ENCODE measurements at places on chromosomes 2 and 18.

- no peaks in the 10 kb centered on the region for H3K4me1 ChIP-seq
- no peaks in the 10 kb centered on the region for H3K36me3 ChIP-seq
- H3K4me3 ChIP-seq: no peak overlapping the region
- no peak overlapping the region for H3K27ac ChIP-seq
- no peaks in the 10 kb centered on the region for H3K27me3 ChIP-seq
- DNase-seq: no peak
Measured at GRCh38 chr18:65093346-65093745, 657.5 kb upstream of the CDH7 start.

GRCh38 chr2:29742656-29743055, 178.7 kb downstream of the ALK start:
- H3K36me3 ChIP-seq: no peaks in the 10 kb centered on the region
- DNase-seq: no peak
- no peak overlapping the region for H3K4me3 ChIP-seq
- H3K4me1 ChIP-seq: no peaks in the 10 kb centered on the region

GRCh38 chr2:36485521-36485920, 112.4 kb downstream of the FEZ2 start:
- no peaks in the 10 kb centered on the region for H3K27me3 ChIP-seq
- no peak overlapping the region for H3K27ac ChIP-seq
- H3K4me3 ChIP-seq: no peak overlapping the region
- H3K36me3 ChIP-seq: peaks cover 3% of the 10 kb centered on the region
- no peak for DNase-seq

DNA sequence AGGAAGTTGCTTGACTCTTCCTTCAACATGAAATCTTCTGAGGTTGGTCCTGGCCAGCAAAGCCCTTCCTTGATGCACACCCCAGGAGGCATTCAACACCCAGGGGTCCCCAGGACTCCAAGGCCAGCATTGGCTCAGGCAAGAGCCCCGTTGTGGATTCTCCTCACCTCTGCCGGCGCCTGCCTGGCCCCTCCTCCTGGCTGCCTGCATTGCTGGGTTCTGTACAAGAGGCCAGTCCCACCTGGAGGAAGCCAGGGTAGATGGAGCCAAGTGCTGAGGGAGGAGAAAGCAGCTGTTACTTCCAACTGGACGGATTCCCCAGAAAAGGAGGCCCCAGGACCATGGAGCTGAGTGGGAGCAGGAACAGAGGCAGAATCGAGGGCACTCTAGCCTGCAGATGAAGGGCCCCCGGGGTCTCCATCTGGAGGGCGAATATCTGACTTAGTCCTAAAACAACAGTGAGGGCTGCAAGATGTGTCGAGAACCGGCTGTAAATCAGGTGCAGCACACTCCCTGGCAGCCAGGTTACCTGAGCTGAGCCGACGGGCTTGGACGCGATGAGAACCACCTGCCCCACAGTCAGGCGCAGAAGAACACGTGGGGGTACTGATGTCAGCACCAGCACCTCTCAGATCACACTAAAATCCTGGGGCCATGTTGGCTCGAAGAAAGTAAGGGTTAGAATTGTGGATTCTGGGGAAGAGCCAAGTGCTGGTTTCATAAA, 399.6 kb upstream of the SALL3 start:
- H3K27me3 ChIP-seq: no peaks in the 10 kb centered on the region
- H3K36me3 ChIP-seq: no peaks in the 10 kb centered on the region
- H3K4me3 ChIP-seq: no peak overlapping the region
- DNase-seq: no peak
- H3K4me1 ChIP-seq: no peaks in the 10 kb centered on the region
- no peak overlapping the region for H3K27ac ChIP-seq

DNA sequence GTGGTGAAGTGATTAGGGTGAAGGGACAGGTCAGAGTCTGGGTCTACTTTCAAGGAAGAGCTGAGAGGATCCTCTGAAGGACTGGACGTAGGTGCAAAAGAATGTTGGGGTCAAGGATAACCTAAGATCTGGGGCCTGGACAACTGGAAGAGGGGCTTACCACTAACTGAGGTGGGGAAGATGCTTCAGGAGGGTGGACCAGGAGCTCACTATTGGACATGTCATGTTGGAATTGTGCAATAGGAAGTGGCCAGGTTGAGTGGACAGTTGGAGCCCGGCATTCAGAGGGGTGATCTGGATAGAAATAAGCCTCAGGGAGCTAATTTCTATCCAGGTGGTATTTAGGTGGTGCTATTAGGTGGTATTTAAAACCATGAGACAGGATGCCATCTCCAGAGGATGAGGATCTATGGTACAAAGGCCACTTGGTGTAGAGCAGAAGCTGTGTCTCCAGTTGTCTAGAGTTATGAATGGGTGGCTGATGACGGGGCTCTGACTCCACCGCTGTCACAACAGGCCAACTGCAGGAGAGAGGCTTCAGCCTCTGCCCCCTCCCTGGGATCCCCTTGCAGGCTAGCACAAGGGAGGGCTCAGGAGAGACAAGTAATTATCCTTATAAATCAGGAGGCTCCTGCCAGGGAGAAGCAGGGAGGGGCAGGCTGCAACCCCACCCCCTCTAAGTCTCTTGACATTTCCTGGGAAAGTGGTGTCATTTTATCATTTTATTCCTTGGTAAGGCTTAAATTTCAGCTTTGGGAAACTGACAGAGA, 158.0 kb downstream of the SMAD7 start:
- no peaks in the 10 kb centered on the region for H3K4me1 ChIP-seq
- no peak overlapping the region for H3K4me3 ChIP-seq
- H3K27ac ChIP-seq: no peak overlapping the region
- no peaks in the 10 kb centered on the region for H3K36me3 ChIP-seq
- DNase-seq: peak; percentile 5
- H3K27me3 ChIP-seq: no peaks in the 10 kb centered on the region

Measured in activated CD4-positive, alpha-beta T cell treated with anti-CD3 and anti-CD28 coated beads for 36 hours (primary cell).